ENCODE measurements at places on chromosomes 13 and 19.

DNA sequence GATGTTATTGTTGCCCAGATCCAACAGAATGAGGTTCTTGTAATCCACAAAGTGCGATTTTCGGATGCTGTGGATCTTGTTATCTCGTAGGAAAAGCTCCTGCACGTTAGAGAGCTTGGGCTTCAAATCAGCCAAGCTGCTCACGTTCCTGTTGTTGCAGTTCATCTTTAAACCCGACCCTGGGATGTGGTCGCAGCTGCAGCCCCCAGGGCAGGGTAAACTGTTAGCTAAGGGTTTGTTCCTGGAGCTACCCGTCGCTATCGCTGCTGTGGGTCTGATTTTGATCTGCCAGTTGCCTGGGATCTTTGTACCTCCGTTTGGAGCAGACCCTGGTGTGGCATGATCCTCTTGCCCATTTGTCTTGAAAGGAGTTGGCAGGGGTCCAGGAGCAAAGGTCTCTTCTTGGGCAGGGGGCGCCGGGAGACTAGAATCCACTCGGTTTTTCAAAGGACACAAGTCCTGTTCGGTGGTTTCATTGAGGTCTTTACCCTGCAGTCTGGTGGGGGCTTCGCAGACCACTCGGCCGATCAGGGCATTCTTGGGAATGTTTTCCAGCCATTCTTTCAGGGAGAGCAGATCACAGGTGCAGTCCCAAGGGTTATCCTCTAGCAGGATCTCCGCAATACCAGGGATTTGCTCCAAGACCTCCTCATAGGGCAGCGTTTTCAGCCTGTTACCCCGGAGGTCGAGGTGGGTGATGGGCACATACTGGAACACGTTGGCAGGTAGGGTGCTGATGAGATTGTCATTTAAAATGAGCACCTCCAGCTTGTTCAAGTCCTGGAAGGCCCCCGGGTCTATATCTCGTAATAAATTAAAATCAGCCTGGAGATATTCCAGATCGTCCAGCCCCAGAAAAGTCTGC is 1.8 kb downstream of the SLITRK1 start:
- H3K4me3 ChIP-seq, result no peak overlapping the region
- no peaks in the 10 kb centered on the region for H3K36me3 ChIP-seq
- H3K4me1 ChIP-seq, result peaks cover 9% of the 10 kb centered on the region
- no peak for DNase-seq

DNA sequence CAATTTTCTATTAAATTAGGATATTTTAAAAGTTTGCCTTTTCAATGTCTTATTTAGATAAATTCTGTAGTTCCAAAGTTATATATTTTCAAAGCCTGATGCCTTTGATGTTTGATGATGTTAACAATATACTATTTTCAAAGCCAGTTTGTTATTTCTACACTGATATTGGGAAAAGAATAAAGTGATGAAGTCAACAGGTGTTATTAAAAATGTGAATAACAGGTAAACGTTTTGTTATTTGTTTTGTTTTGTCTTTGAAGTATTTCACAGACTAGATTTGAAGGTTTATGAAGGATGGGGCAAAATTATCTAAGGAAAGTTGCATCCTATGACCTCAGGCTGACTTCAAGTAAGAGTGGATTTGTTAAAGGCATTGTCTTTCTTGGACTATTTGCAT is 33.1 kb upstream of the ZNF420 start:
- no peak overlapping the region for H3K27ac ChIP-seq
- no peak for DNase-seq
- H3K4me1 ChIP-seq, result no peaks in the 10 kb centered on the region
- H3K27me3 ChIP-seq, result no peaks in the 10 kb centered on the region
- H3K4me3 ChIP-seq, result no peak overlapping the region

- H3K4me3 ChIP-seq, result no peak overlapping the region
- H3K27ac ChIP-seq, result no peak overlapping the region
- H3K36me3 ChIP-seq, result no peaks in the 10 kb centered on the region
- DNase-seq, result no peak
- no peaks in the 10 kb centered on the region for H3K4me1 ChIP-seq
Observed at GRCh38 chr19:28705008-28705407, 507.9 kb downstream of the UQCRFS1 start.

- no peaks in the 10 kb centered on the region for H3K36me3 ChIP-seq
- H3K4me1 ChIP-seq, result no peaks in the 10 kb centered on the region
- no peak overlapping the region for H3K4me3 ChIP-seq
Observed at GRCh38 chr13:46996316-46997030, 99.6 kb upstream of the HTR2A start.

- H3K27ac ChIP-seq, result peak overlapping the region; percentile 74
- peaks cover 24% of the 10 kb centered on the region for H3K4me1 ChIP-seq
- DNase-seq, result no peak
- peaks cover 26% of the 10 kb centered on the region for H3K36me3 ChIP-seq
Observed at GRCh38 chr19:47486900-47487299, 2.9 kb upstream of the KPTN start.

DNA sequence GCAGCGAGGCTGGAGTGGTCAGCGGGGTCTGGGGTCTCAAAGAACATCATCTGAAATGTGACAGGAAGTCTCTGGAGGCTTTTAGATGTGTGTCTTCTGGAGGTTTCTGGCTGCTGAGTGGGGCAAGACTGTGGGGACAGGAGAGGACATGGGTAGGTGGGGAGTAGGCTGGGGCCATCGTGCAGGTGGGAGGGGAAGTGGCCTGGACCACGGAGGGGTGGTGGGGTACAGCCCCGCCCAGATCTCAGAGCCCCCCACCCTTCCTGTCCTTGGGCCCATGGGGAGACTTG is 6.2 kb downstream of the AP1M1 start:
- H3K27me3 ChIP-seq, result no peaks in the 10 kb centered on the region
- no peak overlapping the region for H3K27ac ChIP-seq
- H3K36me3 ChIP-seq, result peaks cover 52% of the 10 kb centered on the region
- DNase-seq, result no peak
- H3K4me3 ChIP-seq, result no peak overlapping the region

DNA sequence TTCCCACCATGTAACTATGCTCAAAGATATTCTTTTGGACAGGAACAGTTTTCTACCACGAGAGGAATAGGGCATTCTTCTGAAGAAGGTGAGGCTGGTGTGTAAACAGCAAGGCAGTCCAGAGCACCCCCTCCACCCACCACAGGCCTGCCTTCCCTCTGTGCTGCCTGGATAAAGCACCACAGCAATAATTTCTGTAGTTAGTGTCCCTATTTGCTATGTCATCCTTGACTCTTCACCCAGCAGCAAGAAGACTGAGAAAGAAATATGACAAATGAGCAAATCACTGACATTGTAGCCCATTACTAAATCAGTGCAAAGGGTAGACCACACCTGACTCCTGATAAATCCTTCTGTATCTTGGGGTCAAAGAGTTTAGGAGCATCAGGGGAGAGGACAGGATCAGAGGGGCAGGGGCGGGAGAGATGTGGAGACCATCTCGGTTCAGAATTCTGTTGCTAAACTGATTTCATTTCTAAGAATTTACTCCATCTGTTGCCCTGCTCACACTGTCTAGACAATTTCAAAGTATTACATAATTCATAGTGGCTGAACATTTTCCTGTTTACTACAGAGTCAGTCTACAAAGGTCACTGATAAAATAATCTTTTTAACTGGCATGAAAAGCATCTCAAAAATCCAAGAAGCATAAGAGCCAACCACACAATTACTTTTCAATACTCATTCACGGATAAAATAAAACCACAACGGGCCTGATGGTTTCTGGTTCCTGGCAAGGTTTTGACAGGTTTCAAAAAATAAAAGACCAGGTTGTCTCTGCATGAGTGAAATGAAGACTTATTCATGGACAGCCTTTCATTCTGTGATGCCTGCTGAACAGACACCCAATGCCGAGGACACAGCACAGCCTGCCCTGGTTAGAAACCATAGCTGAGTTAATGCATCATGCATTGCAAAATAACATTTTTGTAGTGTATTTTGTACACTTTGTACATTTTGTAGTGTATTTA is 88.4 kb upstream of the IRS2 start:
- peak; percentile 18 for DNase-seq
- no peak overlapping the region for H3K27ac ChIP-seq
- H3K4me3 ChIP-seq, result no peak overlapping the region
- peaks cover 8% of the 10 kb centered on the region for H3K27me3 ChIP-seq
- no peaks in the 10 kb centered on the region for H3K4me1 ChIP-seq
- H3K36me3 ChIP-seq, result no peaks in the 10 kb centered on the region

Data from activated CD4-positive, alpha-beta T cell treated with anti-CD3 and anti-CD28 coated beads, Interleukin-2, amount 10 ng/mL, durations not matched to agents 24 days and 14 days (primary cell).